ENCODE measurements at places on chromosomes 2 and 18.
A peak's percentile ranks its signal among the peaks of the same experiment; 100 is the strongest.

DNA sequence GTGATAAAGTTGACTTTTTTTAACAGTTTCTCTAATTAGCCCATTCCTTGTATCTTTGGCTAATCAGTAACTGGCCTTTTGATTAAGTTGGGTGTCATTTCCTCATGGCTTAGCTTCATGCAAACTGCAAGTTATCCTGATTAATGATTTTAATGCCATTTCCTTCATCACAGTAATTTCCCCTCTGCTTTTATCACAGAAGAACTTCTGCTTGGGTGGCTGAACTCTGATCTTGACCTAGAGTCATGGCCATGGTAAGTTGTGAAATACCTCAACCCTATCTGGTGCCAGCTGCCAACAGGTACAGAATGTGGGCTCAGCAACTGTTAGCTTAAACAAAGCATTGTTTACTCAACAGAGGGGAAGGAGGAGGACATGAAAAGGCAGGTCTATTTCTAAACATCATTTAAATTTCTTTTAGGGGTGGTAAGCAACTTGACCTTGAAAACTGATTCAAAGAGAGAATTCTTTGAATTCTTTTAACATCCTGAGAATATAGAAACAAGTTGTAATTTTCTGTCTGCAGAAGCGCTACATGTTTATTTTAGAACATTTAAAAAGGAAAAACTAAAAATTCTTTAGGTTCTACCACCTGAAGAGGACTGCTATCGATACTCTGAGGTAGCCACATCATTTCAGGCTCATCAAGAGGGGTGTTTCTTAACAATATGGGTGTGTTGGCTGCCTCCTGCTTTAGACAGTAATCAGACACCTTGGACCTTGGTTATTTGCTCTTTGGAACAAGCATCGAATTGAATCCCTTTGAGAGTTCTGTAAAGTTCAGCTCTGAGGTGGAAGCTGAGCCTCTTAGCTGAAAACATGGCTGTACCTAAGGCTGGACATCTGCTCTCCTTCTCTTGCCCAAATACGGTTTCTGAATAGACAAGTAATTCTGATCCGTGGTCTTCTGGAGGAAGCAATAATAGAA is 39.7 kb downstream of the ANXA4 start:
- DNase-seq = no peak

- no peak for DNase-seq
Observed at GRCh38 chr2:6031200-6031867, 339.1 kb downstream of the SOX11 start.

DNA sequence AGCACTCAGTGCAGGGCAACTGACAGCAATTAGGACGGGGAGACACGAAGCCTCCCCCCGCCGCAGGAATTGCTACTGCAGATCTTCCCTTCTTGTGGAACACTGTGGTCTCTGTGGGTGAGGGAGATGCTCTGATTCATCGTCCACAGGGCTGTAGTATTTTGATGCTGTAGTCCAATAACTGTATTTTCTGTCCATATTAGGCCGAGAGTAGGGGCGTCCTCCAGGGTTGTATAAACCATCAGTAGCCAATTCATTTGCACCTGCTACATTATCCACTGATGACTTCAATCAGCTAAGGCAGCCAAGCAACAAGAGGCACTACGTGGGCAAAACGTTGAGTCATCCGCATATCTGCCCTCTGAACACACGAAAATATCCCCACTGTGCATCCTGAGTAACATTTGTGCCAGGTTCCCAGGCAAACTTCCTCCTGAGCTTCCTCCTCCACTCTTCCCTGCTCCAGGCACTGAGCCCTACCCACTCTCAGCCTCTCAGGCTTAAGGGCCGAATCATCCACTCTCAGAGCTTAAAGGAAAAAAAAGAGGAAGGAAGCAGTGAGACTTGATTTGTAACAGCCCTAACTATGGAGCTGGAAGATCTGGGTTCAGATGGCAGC is 62.1 kb downstream of the LBH start:
- peak; percentile 99 for DNase-seq

DNA sequence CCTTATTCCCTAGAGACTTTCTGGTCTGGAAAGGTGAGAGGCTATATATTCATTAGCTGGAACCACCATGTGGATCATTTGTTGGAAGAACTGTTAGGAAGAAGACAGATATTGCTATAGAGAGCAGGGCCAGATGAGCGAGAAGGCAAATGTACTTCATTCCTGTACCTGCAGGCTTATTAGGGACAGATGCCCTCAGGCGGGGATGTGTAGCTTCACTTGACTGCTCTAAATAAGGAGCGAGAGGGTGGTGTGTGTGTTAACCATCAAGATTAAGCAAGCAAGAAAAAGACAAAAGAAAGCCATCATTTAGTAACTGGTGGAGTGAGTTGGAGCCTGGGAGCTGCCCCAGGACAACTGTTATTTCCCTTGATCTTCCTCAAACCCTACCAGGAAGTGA is 36.4 kb downstream of the NEDD4L start:
- DNase-seq = no peak

- no peak for DNase-seq
Observed at GRCh38 chr2:178331474-178332432, 119.2 kb downstream of the PRKRA start.

- no peak for DNase-seq
Observed at GRCh38 chr2:236338495-236339184, 74.4 kb upstream of the ASB18 start.

GRCh38 chr2:122433123-122433754 is 677.8 kb downstream of the TSN start:
- no peak for DNase-seq

GRCh38 chr18:62505669-62506494 is 16.9 kb upstream of the ZCCHC2 start:
- DNase-seq = no peak

DNA sequence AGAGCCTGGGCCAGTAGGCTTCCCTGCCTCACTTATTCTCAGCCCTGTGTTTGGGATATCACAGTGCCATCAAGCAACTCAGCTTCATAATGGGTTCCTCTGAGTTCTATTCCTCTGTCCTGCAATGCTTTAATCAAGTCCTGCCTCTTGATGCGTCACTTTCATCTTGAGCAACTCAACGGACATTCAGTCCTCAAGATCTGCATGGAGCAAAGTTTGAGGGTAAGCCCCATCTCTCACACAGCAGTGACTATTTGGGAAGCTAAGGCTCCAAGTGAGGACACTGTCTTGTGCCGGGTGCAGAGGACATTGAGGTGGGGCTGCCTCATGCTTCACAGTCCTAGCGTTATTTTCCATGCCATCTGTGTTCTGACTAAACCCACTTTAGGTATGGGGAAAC is 50.9 kb upstream of the PLB1 start:
- DNase-seq = no peak
